ENCODE measurements at places on chromosomes 7 and 10.

GRCh38 chr10:50622706-50623662, 772 bp downstream of the SGMS1 start:
- DNase-seq, result no peak

GRCh38 chr7:23120106-23120505, 14.5 kb downstream of the KLHL7 start:
- DNase-seq, result no peak

DNA sequence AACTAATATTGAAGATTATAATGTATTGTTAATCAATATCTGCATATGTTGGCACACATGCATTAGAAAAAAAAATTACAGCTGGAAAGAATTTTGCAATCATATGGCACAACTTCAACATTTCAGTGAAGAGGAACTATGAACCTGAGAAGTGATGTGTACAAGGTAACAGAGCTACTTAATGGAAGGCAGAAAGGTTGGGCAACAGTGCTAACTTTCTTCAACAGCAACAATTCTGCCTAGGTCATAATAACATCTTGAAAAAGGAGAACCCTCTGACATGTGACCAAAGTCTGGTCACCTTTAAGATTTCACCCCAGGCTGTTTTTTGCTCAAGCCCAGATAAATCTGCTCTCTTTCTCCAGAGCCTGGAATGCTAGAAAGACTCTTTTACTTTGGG, 47.9 kb upstream of the SKAP2 start:
- no peak for DNase-seq

DNA sequence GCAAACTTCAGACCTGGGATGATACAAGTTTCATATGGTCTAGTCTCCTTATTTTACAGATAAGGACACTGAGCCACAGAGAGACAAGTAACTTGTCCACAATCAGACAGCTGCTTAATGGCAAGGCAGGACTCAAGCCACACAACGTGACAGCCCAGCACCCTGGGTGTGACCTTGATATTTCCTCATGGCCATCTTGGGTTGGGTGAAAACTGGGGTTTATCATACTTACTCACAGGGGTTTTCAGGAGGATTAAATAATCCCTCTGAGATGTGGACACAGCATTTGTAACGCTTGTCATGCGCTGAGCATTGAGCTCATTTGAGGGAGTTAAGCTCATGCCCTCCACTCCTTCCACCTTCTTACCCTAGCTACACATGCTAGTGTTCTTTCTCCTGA, 58.0 kb downstream of the ABLIM1 start:
- DNase-seq, result no peak

DNA sequence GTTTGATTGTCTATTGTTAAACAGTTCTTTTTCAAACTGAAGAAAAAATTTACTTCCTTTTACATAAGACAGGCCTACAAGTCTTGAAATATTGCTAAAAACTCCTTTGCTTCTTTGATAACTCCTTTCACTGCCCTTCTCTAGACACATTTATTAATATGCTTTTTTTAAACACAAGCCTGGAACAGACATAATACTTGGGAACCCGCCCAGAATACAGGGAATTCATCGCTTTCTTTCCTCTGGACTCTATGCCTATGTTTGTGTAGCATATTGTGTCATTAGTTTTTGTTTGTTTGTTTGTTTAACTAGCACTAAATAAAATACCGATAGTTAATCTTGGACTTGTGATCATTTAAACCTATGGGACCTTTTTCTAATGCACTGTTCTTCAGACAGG, 42.4 kb upstream of the ABCB4 start:
- DNase-seq, result no peak

DNA sequence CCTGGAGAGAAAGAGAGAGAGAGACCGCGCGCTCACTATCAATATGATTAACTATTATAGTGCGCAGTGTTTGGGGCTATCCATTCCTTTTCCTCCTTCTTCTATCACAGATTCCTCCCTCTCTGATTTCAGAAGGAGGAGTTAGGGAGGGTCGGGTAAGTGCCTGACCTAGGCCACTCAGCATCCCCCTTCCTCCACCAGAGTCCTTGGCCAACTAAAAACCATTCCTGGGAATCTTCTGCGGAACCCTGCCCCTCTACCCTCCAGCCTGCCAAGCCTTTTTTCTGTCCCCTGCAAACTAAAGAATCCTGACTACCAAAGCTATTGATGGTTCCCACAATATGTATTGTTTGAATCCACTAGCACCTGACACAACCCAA, 256.2 kb upstream of the NFE2L3 start:
- DNase-seq, result no peak

- DNase-seq, result no peak
Measured at GRCh38 chr10:97762816-97763215, 9.0 kb downstream of the SFRP5 start.

- no peak for DNase-seq
Measured at GRCh38 chr7:77959080-77959479, 160.5 kb downstream of the PHTF2 start.

- DNase-seq, result no peak
Measured at GRCh38 chr10:78717200-78717599, 351.6 kb upstream of the ZMIZ1 start.

- peak; percentile 72 for DNase-seq
Measured at GRCh38 chr7:73623798-73624668, at the start of gene MLXIPL. Gene MLXIPL, minus strand, starts transcription at chr7:73624522. Its CDS starts 30 bp downstream, at chr7:73624492.

DNA sequence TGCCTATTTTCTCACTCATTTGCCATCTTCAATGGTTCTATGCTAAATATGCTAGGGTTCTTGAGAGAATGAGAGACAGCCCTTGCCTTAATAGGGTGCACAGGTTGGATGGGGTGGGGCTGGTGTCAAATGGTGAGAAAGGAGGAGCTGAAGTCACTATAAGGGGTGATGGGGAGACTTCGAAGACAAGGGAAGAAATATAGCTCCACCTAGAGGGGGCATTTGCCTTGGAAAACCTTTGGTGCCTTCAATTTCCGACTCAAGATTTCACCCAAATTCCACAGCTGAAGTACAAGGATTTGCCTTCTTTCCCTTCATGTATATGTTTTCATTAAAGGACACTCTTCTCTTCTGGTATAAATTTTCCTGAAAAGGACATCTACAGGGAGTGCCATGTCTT, 5.6 kb downstream of the PTN start:
- no peak for DNase-seq

- no peak for DNase-seq
Measured at GRCh38 chr7:157547611-157548010, 210.8 kb downstream of the DNAJB6 start.

DNA sequence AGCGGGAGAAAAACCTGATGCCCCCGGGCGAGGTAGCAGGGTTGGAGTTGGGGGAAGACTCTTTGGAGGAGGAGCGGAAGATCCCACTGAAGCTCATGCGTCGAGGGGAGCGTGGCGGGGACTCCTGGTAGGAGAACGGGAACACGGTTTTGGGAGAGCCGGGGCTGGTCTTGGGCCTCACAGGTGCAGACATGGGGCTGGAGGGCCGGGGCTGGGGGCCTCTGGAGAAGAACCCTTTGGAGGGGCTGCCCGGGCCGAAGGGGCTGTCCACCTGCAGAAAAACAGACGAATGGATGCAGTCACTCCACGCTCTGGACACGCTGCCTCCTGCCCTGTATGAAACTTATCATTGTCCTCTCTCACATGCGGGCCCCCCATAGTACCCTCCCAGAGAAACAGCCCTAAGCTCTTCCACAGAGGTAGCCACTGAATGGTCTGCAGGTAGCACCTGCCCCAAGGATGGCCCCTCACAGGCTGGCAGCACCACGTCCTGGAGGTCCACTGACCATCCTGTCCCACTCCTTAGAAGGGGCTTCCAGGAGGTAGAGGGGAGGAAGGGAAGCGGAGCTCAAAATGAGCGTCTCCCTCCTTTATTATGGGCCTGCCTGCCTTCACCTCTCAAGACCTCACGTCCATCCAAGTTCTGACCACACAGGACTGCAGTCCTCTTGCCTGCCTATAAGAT, 95.6 kb downstream of the PRKAG2 start:
- DNase-seq, result no peak

DNA sequence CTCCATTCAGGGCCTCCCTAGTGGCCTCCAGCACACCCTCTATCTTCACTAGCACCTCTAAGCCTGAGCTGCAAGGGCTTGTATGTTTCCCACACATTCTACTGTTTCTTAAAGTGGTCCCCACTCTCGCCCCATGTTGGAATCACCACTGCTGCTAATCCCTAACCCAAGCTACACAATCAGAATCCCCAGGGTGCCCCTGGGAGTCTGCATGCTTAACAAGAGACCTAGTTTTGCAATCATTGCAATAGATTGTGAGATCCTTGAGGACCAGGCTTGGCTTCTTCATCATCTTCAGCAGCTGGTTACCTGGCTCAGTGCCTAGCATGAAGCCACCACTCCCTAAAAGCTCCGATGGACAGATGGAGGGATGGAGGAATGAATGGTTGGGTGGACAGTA, 113.9 kb downstream of the MYOF start:
- no peak for DNase-seq

GRCh38 chr10:69332278-69333010, 54.1 kb downstream of the HK1 start:
- DNase-seq, result no peak

- DNase-seq, result no peak
Measured at GRCh38 chr7:12030116-12030515, 181.0 kb upstream of the TMEM106B start.

DNA sequence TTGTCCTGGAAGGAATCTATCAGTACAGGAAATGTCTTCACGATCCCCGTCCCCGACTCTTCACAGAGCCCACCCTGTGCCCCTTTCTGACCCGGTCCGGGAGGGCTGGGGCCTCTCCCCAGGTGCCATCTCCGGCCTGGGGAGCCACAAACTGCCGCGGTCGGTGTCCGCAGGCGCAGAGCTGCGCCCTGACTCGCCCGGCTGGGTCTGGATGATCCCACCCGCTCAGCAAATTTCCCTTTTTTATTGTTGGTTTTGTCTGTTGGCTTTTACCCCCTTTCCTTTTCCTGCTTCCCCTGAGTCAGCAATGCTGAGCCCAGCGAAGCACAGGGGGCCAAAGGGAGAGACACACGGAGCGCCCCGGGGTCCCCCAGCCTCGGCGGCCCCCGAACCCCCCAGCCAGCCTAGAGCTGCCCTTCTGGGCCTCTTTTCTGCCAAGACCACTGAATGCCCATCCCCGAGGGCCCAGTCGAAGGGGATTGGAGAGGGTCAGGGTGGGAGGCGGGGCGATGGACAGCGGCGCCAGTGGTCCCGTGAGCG, 30.9 kb downstream of the LEP start:
- no peak for DNase-seq

- no peak for DNase-seq
Measured at GRCh38 chr10:71889388-71889987, 38.4 kb upstream of the PSAP start.

- no peak for DNase-seq
Measured at GRCh38 chr7:82270870-82271269, 172.7 kb downstream of the CACNA2D1 start.

DNA sequence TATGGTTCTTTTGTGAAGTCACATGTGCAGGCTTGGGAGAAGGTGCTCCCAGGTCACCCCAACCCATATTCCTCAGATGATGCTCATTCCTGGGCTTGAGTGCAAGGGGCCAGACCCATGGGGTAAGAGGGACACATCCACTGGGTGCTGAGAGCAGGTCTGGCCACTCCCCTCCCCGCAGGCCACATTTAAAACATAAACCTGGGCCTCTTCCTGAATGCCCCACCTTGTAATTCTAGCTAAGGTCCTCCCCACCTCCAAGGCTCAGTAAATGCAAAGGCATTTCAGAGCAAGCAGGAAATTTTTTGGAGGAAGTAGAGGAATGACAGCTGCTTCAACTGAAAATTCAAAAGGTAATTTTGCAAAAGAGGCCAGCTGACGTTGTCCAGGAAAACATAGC, 172.5 kb downstream of the ARHGAP21 start:
- no peak for DNase-seq
